RPMI8226 (cell line): ENCODE measurements at places on chromosomes 12 and 14.

GRCh38 chr14:98725191-98725590, 546.8 kb downstream of the BCL11B start:
- DNase-seq: peak; percentile 45

- no peak for DNase-seq
These were observed 71.0 kb downstream of the NUAK1 start for GRCh38 chr12:106067606-106068205.

- no peak for DNase-seq
These were observed 13.1 kb upstream of the NID2 start for GRCh38 chr14:52081964-52082363.

- DNase-seq: no peak
These were observed 186.7 kb upstream of the VASH1 start for GRCh38 chr14:76574416-76575095.

GRCh38 chr12:30570211-30570890, 125.3 kb downstream of the IPO8 start:
- DNase-seq: no peak

GRCh38 chr14:64721899-64722298, 17.7 kb downstream of the PLEKHG3 start:
- DNase-seq: no peak

DNA sequence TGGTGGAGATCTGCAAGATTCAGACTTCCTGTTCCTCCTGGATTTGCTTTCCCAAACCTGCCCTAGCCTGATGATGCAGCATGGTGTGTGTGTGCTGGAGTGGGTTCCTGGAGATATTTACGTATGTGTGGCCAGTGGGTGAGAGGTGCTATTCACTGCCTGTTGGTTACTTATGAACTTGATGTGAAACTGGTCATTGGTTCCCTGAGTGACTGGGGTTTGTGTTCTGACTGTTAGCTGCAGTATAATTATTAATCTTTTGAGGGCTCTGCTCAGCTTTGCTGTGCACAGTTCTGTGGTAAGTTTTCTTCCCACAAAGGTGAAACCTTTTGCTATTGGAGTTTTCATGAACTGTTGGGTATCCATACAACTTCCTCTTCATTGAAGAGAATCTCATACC, 541.8 kb upstream of the FBXO33 start:
- DNase-seq: no peak

GRCh38 chr14:56341766-56342493, 223.7 kb downstream of the PELI2 start:
- DNase-seq: no peak

GRCh38 chr14:79557309-79557708, 654.0 kb downstream of the DIO2 start:
- no peak for DNase-seq

DNA sequence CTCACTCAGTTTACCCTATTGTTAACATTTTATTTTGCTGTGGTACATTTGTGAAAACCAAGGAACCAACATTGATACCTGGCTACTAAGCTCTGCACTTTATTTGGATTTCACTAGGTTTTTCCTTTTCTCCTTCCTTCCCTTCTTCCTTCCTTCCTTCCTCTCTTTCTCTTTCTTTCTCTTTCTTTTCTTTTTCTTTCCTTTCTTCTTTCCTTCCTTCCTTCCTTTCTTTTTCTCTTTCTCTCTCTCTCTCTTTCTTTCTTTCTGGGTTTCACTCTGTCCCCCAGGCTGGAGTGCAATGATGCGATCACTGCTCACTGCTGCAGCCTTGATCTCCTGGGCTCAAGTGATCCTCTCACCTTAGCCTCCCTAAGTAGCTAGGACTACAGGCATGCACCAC, 29.1 kb upstream of the TMEM263 start:
- DNase-seq: no peak

DNA sequence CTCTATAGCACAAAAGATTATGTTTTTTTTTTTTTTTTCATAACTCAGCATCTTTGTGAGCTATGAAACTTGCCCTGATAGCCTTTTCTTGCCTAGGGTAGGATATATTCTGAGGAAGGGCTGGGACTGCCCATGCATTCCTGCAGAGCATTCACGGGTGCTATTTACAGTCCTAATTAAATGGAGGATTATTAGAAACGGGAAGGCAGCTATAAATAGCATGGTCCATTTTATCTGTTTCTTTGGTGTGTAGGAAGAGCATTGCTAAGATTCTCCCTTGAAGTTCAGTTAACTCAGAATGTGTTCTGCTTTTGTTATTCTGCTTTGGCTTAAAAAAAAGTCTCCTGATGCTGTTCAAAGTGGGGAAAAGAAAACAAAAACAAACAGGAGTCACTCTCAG, 630.9 kb downstream of the DIO2 start:
- no peak for DNase-seq

- DNase-seq: no peak
These were observed 15.9 kb downstream of the PFKM start for GRCh38 chr12:48135027-48135426.

DNA sequence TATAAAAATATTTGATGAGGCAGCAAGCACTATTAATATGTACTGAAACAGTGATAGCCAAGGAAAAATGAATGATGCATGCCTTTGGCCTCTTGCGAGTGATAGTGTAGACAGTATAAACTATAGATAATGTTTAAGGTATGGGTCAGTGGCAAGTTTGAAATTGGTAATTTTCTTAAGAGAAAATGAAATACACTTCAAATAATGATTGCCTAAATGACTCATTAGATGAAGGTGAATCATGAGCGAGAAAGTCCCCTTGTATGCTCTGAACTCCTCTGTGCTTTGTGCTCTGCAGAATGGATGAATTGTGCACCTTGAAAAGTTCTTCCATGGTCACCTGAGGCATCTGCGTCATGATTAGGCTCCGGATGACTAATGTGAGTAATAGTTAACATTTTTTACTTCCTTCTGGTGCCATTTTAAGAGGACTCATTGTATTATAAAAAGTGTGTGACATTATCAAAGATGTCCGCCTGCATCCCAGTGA, 84.9 kb upstream of the RTL1 start:
- DNase-seq: no peak

DNA sequence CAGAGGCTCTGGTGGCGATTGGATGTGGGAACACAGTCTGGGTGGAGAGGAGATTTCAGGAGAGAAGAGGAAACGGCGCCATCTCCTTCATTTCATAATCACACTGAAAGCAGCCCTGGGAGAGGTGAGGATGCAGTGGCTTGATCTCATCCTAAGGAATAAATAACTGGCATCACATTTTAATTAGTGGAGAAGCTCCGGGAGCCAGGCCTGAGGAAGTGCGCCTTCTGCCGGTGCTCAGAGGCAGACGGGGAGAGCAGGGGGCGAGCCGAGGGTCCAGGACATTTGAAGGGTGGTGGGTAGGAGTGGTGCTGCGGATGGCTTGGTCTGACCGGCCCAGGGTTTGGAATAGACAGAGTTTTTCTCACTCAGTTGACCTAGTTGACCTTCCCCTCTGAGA, 265.0 kb downstream of the CACNA1C start:
- DNase-seq: no peak

GRCh38 chr14:59601056-59601455, 24.4 kb upstream of the CCDC175 start:
- DNase-seq: no peak

GRCh38 chr12:132143336-132144071, 615 bp downstream of the DDX51 start:
- DNase-seq: no peak

- DNase-seq: no peak
These were observed 69.8 kb downstream of the NCOR2 start for GRCh38 chr12:124497658-124498057.

DNA sequence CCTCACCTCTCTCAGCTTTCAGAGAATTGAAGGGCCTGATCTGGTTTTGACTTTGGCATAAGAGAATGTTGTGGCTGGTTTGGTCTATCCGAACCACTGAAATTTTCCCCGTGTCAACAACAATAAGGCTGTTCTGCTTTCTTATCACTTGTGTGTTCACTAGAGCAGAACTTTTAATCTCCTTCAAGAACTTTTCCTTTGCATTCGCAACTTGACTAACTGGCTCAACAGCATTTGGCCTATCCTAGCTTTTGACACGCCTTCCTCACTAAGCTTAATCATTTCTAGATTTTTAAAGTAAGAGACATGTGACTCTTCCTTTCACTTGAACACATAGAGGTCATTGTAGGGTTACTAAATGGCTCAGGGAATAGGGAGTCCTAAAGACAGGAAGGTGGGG, 25.9 kb upstream of the EDDM3A start:
- DNase-seq: no peak

DNA sequence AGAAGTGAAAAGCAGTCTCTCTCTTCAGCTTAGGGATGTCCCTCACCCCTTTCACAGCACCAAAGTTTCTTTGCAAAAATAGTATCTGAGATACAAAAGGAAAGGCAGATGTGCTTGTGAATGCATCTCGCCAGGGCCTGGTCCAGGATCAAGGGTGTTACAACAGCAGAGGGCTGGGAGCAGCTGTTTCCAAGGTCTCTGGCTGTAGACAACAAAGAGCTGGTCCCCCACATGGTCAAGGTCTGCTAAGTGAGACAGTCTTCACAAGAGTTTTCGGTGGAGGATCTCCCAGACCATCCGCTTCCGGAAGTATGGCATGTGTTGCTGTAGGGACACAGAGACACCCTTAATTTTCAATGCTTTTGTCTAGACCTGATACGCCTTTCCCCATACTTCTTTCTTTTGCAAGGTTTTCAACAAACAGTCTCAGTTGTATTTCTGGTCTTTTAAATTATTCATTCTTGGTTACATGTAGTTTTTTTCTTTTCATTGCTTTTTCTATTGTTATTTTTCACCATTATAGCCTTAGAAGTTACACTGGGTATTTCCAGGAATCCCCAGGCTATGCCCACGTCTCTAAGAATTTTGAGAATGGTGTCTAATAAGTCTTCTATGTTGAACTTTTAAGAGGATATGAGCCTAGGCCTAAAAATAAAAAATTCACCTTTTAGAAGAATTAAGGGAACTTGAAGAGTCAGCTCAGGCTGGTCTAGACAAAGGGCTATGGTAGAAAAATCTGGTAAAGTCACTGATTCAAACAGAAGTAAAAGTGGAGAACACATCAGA, 41.0 kb upstream of the COL2A1 start:
- no peak for DNase-seq

DNA sequence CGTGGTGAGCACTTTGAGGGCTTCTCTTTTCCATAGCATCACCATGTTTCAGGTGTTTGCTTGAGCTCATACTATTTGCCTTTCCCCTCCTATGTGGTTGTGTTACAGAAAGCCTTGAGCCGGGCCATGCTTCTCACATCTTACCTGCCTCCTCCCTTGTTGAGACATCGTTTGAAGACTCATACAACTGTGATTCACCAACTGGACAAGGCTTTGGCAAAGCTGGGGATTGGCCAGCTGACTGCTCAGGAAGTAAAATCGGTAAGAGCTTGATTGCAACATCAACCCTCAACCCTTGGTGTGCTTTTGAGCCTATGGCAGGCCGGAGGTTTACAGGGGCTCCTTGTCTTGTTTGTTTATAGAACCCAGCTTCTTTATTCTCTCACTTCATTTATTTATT, 8.1 kb downstream of the LETMD1 start:
- no peak for DNase-seq

- no peak for DNase-seq
These were observed 51.8 kb downstream of the CHGA start for GRCh38 chr14:92974541-92975345.

DNA sequence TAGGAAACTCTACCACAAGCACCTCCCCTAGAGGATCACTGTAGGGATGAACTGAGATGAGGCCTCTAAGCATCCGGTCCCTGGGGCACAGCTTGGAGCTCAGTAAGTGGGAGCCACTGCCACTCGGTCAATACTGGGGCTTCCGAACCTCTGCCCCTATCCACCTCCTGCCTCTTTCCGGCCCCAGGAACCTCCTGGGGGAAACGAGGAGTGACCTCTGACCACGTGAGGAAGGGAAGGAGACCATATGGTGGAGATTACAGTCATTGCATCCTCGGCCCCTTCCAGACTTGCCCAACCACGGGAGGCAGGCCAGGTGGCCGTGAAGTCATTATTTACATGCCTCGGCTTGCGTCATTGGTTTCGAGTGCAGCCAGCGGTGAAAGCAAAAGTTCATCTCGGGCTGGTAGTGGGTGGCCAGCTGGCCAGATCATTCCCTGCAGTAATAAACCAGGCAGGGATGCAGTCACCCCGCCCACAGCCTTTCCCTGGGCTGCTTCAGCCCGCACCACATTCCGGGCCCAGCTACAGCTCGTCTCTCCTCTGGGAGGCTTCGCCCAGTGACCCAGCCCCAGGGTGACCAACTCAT, 65.4 kb downstream of the C14orf132 start:
- peak; percentile 72 for DNase-seq

GRCh38 chr12:66011731-66012130, 118.8 kb downstream of the LLPH start:
- no peak for DNase-seq
